Stimulated activated CD8-positive, alpha-beta memory T cell treated with anti-CD3 and anti-CD28 coated beads, Interleukin-2, amount 100 ng/mL, for 1 hour (primary cell): ENCODE measurements at places on chromosomes 6 and 20.
A peak's percentile ranks its signal among the peaks of the same experiment; 100 is the strongest.

GRCh38 chr6:156189195-156189594 lies 588.0 kb upstream of the ARID1B start:
- no peak for DNase-seq

DNA sequence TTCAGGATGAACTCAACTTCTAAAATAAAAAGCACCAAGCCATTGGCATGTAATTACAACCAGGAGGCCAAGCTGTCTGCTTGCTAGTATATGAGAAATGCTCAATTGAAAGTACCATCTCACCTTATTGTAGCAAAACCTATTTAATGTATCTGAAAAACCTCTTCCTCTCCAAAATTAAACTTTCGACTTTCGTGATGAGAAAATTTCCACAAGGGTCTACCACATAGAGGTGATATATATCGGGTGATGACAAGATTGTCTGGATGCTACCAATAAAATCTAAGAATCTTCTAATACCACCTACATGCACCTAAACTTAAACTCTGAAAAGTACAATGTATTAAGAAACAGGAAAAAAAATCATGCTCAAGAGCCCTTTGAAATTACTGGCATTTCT lies 74.2 kb downstream of the ATXN1 start:
- no peak for DNase-seq

DNA sequence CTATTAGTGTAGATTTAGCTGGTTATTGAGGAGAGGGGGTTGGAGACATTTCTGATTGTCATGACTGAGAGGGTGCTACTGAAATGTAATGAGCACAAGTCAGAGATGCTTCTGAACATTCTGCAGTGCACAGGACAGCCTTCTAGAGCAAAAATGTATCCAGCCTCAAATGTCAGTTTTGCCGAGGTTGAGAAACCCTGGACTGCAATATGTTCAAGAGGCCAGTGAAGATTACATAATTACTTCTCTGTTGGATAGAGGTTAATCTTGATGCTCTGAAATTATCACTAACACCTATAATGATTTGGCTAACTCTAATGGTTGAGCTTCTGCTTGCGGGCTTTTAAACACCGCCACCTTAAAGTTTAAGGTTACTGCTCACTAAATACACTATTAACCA lies 3.4 kb upstream of the DUSP22 start:
- DNase-seq: no peak

DNA sequence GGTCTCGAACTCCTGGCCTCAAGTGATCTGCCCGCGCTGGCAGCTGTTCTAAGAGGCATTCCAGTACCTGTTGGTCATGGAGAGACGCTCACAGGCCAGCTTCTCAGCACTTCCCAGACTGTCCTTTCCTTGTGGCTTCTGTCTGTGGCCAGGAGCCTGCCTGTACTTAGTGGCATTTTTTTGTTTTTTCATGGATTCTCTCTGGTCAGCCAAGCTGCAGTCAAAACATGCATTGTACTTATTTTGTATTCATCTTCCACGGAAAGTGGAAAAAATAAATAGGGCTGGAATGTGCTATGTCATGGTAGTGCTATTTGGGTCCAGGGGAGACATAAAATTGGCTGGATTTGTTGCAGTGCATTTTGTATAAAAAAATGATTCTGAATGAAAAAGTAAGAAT lies 29.1 kb downstream of the ZDHHC14 start:
- no peak for DNase-seq

DNA sequence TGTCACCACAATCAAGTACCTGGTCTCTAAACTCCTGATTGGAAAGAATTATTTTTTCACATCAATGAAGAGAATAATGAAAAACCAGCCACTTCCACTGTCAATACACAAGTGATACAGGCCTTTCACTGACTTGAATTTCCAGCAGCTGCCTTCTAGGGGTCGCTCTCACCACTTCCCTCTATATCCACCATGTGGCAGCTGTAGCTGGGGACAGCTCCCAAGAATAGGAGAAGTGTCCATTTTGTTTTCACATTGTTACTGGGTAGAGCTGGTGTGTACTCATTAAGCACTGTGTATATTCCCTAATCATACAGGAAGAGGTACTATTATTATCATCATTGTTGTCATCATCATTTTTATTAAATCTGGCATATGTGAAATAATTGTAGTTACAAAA lies 438.4 kb upstream of the SPTLC3 start:
- DNase-seq: no peak

DNA sequence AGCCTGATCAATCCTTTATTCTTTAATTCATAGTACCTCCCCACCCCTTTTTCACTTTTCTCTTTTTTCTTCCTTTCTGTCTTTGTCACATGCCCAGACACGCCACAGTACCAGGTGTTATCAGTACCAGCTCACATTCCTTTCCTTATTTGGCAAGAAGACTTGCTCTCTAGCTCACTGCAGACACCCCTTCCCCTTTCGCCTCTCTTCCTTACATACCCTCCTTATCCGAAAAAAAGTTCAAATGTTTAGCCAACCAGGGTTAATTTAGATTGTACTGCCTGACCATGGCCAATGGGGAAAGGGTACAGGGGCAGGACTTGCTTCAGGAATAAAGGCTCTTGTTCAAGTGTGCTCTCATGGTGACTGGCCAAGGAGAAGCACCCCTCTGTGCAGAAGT lies 9.3 kb upstream of the SIRPB2 start:
- DNase-seq: no peak

- no peak for DNase-seq
These were observed 274.1 kb upstream of the CITED2 start for GRCh38 chr6:139648430-139649000.

GRCh38 chr6:169087443-169088041 lies 166.1 kb downstream of the THBS2 start:
- no peak for DNase-seq

- DNase-seq: no peak
These were observed 59.3 kb upstream of the ZNF217 start for GRCh38 chr20:53652859-53653517.

- peak; percentile 5 for DNase-seq
These were observed 32.4 kb upstream of the FAM184A start for GRCh38 chr6:119110601-119111548.

DNA sequence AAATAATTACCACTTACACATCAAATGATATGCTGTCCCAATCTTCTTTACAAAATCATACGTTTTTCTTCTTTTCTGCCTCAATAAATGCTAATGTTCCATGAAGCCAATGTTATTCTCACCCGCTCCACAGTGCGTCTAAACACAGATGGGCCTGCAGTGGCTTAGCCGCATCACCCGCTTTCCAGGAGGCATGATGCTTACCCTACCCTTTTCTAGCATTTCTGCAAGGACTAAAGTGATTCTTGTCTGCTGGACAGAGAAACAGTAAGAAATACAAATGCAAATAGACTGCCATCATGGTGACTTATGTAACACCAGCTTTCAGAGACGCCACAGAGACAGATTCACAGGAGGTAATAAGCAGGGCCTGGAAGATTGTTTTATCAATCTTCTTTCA lies 104.4 kb downstream of the RNASET2 start:
- no peak for DNase-seq

DNA sequence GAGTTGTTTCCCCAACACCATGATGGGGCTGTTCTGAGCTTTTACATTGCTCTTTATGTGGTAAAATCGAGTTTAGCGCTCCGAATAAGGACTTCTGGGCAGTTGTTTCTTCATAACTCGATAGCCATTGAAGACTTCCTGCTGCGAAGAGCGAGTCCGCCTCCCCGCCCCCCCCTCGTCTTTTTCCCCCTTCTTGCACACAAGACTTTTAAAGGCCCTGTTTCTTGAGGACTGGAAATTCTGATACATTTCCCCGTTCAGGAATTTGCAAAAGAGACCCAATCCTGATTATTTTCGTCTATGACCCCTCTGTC lies 1.5 kb upstream of the CITED2 start:
- no peak for DNase-seq

DNA sequence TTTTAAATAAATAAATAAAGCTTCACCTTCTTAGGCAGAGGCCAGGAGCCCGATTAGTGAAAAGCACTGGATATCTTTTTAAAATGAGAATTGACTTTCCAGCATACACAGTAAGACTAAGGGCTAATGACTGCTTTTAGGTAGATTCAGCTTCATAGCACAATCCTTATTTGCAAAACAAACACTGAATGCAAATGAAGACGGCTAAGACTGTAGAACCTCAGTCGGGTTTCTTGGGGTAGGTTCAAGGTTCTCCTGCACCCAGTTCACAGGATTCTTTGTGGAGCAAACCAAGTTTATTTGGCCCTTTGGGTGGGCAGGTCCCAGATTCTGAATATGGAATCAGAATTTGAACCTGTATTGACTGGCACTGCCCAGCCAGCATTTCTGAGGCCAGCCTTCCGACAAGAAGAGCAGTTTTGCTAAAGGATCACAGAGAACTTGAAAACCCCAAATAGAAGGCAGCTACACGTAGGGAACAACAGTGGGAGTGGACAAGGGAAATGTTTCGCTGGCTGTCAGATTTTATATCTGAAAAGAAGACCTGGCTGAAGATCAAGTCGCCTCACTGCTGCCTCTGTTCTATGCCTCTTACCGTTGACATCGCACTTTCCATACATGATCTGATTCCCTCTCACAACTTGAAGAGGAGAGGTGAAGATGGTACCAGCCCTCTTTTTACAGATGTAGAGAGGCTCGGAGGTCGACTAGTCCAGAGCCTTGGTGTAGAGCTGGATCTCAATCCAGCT lies 8.2 kb downstream of the TRERF1 start:
- no peak for DNase-seq

DNA sequence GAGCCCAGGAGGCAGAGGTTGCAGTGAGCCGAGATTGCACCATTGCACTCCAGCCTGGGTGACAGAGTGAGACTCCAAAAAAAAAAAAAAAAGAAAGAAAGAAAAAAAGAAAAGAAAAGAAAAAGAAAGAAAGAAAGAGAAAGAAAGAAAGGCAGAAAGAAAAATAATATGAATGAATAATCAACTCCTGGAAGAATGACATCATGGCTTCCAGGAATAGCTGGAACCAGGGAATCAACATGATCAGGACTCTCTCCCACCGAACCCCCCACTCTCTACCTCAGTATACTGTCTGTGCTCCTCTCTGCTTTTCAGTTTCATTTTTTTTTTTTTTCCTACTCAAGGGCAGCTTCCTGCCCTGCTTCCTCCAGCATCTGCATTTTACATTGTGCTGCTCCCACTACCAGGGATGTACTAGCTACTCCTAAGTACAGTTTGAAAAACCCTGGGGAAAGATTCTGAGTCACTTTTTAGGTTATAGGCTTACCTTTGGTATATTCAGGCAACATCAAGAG lies 19.7 kb upstream of the MTCL3 start:
- no peak for DNase-seq

DNA sequence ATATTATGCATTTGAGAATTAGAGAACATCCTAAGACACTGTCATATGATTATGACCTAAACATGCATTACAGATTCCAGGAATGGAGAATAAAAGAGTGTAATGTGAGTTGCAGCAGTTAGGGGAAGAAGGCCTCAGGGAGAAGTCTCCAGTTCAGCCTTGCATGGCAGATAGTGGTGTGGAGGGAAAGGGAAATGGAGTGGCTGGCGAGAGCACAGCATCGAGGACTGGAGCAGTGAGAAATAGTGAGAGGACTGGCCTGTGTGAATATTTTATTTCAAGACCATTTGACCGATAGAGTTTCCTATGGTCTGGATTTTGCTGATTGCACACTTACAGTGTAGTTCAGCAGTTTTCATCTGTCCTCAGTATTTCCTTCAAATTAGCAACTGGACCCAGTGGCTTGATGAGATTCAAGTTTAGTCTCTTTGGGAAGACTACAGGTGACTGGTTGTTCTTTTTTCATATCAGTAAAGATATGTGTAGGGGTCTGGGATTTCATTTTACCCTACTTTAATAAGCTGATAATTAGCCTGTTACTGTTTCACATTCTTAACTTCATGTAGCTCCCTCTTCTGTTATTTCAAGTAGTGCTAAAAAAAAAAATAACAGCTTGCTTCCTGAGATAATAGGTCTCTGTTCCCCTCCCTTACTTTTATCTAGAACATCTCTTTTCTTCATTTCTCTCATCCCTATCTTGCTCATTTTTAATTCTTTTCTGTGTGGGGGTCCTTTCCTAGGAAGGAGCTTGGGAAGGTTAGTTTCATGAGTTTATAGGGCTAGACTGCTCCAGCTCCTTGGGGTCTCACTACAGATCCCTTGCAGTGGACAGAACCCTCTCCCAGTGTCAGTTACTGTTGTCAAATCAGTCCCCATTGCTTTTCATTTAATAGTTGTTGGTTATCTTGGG lies 27.9 kb downstream of the BLTP3A start:
- no peak for DNase-seq

DNA sequence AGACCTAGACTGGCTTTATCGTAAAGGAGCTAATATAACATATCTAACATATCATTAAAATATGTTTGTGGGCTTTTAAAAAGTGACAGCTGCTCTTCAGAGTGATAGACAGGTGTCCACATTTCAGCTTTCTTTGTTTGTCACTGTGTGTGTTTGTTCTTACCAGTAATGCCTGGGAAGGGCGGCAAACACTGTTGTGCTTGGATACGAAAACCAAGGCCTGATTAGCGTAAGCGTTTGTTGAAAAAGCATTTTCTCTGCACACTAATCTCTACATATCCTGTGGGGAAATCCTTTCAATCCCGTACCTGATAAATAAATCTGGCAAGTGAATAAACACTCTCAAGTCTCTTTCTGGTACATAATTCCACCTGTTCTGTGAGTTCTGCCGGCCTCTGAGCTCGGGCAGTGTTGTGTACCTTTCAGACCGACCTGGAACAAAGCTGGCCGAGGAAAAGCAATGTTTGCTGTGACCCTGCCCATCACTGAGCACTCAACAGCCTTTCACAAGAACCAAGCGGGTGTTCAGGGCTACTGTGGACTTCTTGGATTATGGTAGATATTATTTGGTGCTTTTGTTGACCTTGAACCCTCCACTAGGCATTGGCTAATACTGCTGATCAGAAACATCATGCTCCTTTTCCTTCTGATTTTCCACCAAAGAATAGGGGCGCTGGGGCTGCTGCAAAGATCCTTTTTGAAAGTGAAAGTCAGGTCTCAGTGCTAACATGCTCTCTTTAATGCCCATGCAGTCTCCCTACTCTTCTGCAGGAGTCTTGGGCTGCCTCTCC lies 100.4 kb downstream of the CD83 start:
- no peak for DNase-seq

DNA sequence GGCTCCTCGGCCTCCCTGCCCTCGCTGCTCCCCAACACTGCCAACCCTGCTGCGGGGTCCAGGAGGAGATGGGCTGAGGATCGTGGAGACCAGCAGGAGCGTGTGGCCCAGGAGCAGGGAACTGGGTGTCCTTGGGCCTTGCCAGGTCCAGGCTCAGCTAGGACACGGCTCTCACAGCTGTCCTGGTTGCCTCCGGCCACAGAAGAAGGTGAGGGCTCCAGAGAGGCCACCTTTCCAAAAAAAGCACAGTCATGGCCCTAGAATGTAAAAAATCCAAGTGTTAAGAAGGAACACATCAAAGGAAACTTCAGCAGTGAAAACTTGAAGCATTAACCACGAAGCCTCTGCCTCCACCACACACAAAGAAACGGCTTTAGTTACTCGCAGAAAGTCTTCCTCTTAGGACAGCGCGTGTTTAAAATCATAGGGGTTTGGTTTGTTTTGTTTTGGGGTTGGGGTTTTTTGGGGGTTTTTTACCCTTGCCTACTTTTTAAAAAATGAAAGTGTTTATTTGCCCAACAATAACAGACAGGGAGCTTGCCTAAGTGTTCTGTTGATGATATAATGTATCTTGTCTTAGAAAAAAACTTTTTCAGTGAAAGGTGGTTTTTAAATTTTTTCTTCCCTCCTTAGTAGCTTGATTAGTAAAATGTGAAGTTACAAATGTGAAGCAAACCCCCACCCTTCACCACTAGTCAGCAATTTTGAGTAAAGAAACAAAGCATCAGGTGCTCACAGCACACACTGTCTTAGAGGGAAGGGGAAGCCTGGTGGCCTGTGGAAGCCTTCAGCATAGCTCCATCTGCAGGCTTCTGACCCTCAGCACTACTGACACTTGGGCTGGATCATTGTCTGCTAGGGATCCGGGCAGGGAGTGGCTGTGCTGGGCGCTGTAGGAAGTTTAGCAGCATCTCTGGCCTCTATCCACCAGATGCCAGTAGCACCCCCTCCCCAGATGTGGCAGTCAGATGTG lies 60.0 kb downstream of the PTPN1 start:
- DNase-seq: no peak
